Urothelium cell line (cell line): ENCODE measurements at places on chromosomes 11 and 22.

DNA sequence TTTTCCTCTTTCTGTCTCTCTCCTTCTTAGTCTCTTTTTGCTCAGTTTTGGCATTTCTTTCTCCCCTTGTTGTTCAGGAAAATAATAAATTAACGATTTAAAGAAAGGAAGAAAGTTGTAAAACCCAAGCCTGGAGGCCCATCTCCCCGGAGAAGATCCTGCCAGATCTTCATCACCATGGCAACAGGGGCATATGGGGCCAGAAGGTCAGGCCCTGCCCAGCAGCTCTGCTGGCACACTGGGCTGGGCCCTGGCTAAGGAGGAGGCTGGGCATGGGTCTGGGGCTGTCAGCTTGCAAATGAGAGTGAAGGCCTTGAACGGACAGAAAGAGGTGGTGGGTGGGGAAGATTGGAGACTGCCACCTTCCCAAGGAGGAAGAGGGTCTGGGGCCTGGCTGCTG, 2.8 kb downstream of the LRRC10B start:
- DNase-seq = no peak

GRCh38 chr11:124878759-124879492, 13.7 kb downstream of the ROBO3 start:
- DNase-seq = no peak

- no peak for DNase-seq
Measured at GRCh38 chr11:125402435-125402834, 93.6 kb downstream of the FEZ1 start.

GRCh38 chr11:102157219-102157618, 47.0 kb downstream of the YAP1 start:
- no peak for DNase-seq

DNA sequence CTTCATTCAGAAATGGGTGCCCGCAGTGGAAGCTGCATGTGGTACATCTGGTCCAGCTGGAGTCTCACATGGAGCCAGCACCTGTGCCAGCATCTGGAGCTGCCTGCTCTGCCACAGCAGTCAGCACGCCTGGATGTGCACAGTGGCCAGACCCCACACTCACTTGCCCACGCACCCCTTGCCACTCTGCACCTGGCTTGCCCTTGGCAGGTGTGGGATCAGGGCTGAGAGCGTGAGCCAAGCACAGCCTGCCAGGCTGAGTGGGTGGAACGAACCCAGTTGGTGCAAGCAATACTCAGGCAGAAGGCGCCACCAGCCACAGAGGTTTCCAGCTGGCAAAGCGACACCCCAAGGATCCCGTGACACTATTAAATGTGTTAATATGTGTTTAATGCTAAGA, 95.5 kb upstream of the AMOTL1 start:
- no peak for DNase-seq

DNA sequence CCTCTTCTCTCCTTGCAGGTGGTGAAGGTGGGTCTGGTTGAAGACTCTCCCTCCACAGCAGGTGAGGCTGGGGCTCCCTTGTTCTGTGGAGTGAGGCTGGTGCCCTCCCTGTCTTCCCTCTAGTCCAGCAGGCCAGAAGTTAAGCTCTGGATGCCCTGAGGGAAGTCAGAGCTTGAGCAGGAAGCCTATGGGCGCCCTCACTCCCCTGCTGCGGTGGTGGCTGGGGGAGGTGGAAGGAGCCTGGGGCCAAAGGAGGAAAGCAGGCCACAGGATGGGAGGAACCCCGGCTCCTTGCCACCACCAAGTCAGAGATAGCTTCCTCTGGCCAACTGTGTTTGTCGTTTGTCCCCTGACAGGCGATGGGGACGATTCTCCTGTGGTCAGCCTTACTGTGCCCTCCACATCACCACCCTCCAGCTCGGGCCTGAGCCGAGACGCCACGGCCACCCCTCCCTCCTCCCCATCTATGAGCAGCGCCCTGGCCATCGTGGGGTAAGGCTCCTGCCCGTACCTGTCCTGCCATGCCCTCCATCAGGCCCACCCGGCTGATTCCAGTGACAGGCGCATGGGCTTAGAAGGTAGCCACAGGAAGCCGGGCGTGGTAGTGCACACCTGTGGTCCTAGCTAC, 29.5 kb upstream of the RAB1B start:
- no peak for DNase-seq

GRCh38 chr22:44338906-44339305, 26.2 kb upstream of the SHISAL1 start:
- DNase-seq = no peak

- no peak for DNase-seq
Measured at GRCh38 chr11:35112056-35112845, 26.7 kb upstream of the CD44 start.

- DNase-seq = no peak
Measured at GRCh38 chr11:27497284-27497866, 9.2 kb downstream of the LIN7C start.

GRCh38 chr22:47307326-47307725, 544.9 kb downstream of the TBC1D22A start:
- DNase-seq = no peak

DNA sequence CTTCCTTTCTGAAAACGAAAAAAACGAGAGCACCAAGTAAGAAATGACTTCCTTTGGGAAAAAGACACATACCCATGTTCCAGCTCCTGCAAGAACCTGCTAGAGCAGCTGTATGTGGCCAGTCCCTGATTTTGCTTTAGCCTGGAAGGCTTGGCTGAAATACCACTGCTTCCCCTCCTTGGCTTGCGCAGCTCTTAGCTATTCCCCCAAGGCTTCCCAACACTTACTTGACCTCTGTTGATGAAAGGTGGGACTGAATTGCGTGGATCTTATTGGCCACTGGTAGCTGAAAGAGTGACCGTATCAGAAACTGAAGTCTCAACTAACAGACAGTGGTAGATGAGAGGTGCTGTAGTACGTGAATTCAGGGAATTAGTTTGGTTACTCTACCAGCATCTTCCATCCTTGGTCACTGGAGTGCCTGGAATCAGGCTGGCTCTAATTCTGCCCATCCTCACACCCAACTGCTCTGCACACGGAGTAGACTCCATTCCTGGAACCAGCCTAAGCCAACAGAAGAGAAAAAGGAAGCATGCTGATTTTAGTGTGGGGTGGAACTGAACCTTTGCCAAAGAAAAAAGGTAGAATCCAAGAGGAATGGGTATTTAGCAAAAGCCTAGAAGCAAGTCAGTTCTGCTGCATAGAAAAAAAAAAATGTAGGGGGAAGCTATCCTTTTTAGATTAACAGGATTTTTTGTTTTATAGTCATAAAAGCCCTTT, 73.8 kb upstream of the CRTAM start:
- DNase-seq = no peak

DNA sequence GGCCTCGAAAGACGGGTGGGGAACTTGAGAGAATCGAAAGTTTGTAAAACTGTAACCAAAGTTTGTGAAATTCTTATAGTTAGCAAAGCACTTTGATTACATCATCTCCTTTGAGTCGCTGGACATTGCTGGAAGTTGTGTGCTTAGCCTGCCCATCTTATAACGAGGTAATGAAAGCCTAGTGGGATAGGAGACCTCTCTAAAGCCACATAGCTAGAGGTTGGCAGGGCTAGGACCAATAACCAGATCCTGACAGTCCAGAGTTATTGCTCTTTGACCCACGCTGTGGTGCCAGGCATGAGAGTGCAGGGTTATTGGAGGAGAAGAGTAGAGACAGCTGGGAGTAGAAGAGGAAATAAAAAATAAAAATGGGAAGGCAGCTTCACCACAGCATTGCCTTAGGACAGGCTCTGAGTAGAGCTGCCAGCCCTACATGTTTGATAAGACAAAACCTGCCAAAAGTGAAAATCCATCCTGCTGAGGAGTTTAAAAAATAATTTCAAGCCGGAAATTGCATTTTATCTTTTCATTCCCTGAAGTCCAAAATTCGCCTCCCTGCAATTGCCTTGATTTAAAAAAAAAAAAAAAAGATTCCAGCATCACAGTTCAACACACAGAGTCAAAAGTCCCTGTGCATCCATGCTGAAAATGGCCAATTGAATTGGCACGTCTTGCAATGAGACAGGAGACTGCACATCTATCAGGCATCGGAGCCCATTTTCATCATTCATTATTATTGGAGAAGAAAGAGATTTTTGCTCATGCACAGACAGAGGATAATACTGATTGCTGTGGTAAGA, 225.5 kb upstream of the POU2AF2 start:
- DNase-seq = no peak

DNA sequence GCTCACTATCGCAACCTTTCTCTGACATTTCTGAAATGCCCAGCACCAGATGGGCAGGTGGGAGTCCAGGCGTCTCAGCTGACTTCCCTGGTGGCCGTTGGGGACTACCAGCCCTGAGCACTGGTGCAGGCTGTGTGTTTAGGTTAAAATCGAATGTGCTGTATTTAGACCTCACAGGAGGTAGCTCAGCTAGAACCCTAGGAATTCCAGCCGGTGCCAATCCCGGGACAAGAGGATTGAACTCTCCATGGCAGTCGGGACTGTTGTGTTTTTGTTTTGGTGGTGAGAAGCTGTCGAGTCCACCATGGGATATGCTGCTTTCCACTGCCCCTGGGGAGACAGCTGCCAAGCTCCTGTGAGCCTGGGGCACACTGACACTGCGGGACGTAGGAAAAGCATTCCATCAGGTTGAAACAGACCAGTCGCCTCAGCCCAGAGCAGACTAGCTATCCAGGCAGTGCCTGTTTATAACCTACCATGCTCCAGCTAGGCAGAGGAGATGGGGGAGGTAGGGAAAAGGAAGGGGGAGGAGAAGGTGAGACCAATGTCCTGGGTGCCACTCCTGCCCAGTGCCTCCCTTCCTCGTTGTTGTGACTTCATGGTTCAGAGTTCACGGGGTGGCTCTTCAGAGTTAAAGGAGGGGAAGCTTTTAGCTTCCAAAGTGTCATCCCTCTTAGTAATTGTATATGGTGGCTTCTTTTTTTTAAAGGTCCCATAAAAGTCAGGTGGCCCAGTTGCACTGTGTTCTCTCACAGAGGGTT, 53.0 kb downstream of the MICAL2 start:
- peak; percentile 44 for DNase-seq

GRCh38 chr11:45270946-45271716, 15.0 kb downstream of the SYT13 start:
- no peak for DNase-seq

- DNase-seq = no peak
Measured at GRCh38 chr22:39994566-39995392, at the start of gene FAM83F. Gene FAM83F, plus strand, starts transcription at chr22:39994954. Its CDS starts 89 bp downstream, at chr22:39995043.

GRCh38 chr22:44592824-44593148, 94.8 kb upstream of the RTL6 start:
- no peak for DNase-seq

DNA sequence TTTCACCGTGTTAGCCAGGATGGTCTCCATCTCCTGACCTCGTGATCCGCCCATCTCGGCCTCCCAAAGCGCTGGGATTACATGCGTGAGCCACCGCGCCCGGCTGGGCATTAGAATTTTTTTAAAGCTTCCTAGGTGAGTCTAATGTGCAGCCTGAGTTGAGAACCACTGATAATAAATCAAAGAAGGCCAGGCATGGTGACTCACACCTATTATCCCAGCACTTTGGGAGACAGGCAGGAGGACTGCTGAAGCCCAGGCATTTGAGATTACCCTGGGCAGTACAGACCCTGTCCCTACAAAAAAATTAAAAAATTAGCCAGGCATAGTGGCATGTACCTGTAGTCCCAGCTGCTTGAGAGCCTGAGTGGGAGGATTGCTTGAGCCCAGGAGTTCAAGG, 13.7 kb downstream of the MEI1 start:
- DNase-seq = peak; percentile 34

DNA sequence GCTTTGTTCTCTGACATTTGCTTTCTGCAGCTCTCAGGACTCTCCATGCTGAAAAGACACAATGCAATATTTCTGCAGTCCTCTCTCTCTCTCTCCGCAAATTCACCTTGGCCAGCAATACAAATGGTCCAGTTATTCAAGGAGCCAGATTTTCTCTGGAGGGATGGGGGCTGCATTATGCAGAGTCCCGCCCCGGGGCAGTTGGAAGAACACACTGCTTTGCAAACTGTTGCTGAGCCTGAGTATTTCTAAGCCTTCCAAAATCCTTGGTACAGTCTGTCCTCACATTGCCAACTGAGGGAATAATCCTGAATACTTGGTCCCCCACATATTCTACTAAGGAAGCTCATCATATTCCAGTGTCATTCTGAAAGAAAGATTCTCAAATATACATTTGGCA, 94.3 kb upstream of the ZC3H12C start:
- DNase-seq = no peak

GRCh38 chr11:46102843-46103242, 18.4 kb downstream of the PHF21A start:
- DNase-seq = no peak

DNA sequence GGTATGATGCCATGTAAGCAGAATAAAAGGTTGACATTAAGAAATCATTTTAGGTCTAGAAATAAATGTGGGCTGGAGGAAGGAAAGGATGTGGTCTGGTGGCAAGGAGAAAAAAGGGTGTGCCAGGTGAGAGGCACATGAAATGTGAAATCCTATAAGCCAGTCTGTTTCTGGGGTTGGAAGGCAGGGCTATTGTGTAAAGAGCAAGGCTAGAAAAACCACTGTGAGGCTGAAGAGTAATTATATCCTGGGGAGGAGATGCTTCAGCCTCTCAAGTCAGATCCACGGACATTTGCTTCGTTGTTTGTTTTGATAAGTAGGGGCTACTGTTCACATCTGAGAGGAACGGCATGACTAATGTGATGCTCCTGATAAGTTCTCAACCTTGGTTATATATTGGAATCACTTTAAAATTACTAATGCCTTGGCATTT, 77.5 kb upstream of the CTSC start:
- no peak for DNase-seq

DNA sequence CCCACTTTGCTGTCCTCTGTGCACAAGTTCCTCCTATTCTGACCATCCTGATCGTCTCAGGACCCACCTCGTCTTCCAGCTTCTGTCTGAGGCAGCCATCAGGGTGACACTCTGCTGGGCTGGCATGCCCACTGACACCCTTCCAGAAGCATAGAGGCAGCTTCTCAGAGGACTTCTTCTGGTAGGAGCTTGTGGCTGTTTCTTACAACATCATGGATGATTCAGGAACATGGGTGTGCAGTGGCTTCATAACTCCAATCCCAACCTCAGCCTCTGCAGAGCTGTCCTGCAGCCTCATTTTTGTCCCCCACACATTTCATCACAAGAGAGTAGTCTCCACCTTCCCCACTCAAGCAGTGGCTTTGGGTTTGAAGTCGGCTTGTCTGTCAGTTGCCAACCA, 20.9 kb upstream of the CTR9 start:
- DNase-seq = no peak

- DNase-seq = no peak
Measured at GRCh38 chr11:2525941-2526807, 81.4 kb downstream of the KCNQ1 start.

DNA sequence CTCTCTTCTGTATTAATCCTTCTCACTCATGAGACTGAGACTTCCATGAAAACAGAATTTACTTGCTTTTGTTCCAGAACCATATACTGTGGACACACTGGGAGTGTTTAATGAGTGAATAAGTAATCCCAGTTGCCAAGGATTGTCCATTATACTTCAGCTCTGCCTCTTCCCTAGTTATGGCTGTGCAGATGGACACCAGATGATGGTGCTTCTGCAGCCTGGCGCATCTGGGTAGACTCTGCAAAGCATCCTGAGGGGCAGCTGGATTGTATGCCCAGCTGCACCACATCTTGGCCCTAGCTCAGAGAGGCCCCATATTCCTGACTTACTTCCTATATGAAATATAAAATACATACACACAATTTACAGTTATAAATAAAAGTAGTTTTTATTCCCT, 43.5 kb downstream of the DBX1 start:
- no peak for DNase-seq

GRCh38 chr11:108825381-108825780, 160.5 kb downstream of the DDX10 start:
- no peak for DNase-seq
